ENCODE measurements at places on chromosomes 12 and 14.

- DNase-seq = no peak
These were observed 48.1 kb upstream of the SMCO2 start for GRCh38 chr12:27398466-27398865.

DNA sequence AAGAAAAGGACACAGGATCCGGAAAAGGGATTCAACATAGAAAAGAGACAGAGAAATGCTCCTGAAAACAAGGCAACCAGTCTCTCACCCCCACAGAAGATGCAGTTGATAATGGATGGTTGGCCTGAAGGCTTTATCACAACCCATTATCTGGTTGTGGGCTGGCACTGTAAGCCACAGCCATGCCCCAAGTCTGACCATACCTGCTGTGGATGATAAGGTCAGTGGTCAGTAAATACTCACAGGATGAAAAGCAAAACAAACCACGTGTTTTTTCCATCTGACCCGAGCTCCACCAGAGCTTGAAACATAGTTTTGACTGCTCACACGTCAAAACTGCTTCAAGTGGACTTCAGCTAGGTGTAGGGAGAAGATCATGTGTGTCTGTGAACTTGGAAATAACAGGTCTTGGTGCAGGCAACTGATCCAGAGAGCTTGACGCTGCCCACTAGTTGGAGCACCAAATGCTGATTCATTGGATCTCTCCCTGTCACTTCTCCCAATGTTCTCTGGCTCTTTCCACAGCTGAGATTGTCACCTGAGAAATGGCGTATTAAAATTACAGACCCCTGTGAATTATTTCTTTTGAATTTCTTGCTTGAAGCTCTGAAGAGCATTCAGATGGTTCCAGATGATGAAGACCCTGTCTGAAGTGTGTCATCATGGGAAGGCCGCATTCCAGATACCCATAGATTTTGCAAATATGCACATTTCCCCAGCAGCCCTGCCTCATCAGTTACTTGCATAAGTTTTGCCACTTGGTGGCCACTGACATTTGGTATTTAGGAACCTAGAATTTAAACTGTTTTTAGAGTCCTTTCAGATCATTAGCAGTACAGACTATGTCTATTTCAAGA lies 8.5 kb downstream of the TMEM233 start:
- DNase-seq = no peak

- no peak for DNase-seq
These were observed 8.9 kb upstream of the MYRFL start for GRCh38 chr12:69816082-69816481.

DNA sequence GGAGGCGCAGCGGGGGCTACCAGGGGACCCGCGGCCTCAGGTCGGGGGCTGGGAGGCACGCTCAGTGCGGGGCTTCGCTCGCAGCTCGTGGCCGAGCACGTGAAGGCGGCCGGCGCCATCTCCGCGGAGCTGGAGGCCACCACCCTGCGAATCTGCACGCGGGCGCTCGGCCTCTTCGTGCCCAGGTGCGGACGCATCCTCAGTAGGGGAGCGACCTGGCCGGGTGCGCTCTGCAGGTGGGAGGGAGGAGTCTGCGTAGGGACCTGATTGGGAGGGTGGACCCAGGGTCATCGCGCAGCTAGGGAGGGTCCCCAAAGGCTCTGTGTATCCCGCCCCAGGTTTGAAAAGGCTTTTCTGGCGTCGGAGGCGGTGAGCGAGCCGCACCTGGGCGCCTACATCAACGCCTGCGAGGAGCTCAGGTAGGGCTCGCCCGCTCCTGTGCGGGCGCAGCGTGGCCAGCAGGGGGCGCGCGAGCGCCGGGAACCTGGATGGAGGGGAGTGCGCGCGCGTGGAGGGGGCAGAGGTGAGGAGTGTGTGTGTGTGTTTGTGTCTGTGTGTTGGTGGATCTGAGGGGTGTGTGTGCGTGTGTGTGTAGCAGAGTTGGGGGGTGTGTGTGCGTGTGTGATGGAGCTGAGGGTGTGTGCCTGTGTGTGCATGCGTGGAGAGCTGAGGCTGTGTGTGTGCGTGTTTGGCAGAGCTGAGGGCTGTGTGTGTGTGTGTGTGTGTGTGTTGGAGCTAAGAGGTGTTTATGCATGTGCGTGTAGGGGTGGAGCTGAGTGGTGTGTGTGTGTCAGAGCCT lies 10.3 kb downstream of the EXOC3L4 start:
- DNase-seq = peak; percentile 77

GRCh38 chr12:27085654-27086053 lies 3.3 kb upstream of the C12orf71 start:
- no peak for DNase-seq

DNA sequence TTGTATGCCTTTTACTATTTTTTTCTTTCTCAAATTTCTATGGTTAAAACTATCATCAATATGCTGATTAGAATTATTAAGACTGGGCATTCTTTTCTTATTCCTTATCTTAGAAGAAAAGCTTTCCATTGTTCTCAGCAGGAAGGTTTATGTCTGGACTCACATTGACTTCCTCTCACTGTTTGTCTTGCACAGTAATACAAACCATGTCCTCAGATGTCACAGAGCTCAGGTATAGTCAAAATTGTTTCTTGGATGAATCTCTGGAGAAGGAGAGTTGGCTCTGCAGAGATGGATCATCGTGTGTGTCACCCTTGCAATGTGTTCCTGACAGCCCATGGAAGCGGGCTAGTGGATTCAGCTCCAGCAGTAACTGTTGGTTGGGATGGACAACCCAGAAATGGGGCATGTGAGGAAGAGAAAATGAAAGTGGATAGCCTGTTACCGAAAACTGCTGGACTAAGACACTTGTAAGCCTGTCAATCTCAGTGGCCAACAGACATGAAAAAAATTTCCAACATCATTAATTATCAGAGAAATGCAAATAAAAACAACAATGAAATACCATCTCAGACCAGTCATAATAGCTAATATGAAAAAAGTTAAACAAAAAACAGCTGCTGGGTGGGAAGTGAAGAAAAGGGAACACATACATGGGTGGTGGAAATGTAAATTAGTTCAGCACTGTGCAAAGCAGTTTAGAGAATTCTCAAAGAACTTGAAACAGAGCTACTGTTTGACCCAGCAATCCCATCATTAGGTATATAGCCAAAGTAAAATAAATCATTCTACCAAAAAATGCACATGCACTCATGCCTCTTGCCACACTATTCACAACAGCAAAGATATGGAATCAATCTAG lies 967.8 kb downstream of the TMEM121 start:
- no peak for DNase-seq

DNA sequence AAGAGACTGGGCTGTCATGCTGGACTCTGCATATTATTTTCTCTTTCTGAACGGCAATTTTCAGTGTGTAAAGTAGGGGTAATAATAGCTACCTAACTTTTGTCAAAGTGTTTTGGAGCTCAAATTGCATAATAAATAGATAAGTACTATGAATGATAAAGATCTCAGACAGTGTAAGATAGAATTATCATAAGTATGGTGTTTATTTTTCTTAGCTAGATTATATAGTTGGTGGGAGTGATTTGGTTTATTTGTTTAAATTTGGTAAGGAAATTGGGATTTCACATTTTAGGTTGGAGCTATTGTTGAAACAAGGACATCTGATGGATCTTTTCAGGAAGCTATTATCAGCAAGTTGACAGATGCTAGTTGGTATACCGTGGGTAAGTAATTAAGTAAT lies 7.4 kb downstream of the ARID4A start:
- DNase-seq = no peak

DNA sequence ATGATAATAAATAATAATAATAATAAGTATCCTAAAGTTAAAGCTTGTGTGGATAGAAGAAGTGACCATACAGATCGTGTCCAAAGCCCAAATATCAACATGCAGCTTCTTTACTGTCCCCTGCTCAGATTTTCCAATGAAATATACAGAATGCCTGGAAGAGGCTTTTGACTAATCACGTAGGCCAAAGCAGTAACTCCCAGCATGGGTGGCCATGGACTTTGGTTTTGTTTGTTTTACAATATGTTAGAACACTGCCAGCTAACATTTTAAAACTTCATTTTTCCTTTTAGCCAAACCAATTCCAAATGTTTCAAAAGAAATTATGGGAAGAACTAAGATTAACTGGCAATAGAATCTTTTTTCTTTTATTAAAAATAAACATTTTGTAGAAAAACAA lies 400.0 kb upstream of the FLRT2 start:
- no peak for DNase-seq

DNA sequence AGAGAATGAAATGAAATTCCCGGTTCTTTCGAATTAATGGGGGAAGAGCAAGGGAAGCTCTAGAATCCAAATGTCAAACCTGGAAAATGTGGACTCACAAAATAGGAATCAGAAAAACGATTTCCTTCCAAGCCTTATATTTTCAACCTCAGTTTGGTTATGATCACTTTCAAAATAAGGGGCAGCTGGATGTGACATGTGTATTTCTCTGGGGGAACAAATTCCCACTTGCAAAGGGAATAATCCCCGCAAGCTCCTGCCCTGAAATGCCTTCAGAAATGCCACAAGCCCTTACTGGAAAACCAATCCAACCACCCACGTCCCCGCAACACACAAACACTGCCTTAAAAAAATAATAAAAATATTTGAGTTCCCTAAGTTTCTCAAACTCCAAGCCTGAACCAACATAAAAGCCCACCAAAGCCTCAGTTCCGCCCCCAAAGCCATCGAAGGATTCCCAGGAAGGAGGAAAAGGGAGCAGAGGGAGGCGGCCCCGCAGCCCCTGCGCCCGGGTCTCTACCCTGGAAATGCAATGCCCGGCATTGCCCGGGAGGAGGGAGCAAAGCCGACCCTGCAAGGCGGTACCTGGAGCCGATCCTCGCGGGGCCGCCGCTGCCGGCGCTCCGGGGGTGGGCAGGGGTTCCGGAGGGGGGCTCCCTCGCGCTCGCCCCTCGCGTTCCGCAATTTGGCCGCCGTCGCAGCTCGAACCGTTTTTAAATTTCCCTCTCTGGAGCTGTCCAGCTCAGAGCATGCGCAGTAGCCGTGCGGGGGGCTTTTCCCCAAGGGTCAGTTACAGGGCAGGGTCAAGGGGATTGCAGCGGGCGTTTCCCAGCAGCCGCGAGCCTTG lies at the start of gene FOXN4:
FOXN4 (minus strand) TSS at position 751 of the 847 bp plus-strand sequence. CDS start 963 bp downstream, outside the sequence.
- peak; percentile 81 for DNase-seq

DNA sequence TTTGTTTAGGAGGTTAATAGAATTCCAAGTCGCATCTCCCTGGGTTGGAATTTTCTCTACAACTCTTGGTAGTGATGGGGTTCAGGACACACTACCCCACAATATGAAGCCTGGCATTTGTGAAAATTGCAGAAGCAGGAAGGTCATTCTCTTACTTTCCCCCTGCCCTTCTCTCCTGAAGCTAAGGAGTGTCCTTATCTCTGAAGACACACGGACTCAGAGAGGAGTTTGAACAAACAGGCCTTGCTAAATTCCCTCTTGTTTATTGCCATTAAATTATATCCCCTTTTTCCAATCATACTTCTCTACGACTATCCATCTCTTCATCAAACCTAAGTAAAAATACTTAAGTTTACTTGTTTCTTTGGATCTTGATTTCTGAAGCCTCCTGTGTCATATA lies 443.0 kb downstream of the RAD51B start:
- DNase-seq = no peak

GRCh38 chr14:49092345-49092744 lies 493.8 kb downstream of the RPS29 start:
- DNase-seq = no peak
